ENCODE measurements at places on chromosomes 16 and 17. TPM values are rescaled to one million over a fixed set of nuclear protein-coding genes. Genes with fewer than 3 reads are reported as not detected.

PRR35 gene
- total RNA-seq, result not detected

CDR2 gene
- total RNA-seq, result 17.3 TPM

ITGAD gene
- not detected for total RNA-seq

RNFT1 gene
- 5.1 TPM for total RNA-seq

FA2H gene
- total RNA-seq, result not detected

WNT3 gene
- 4.1 TPM for total RNA-seq

KCNAB3 gene
- 1.8 TPM for total RNA-seq

KCNG4 gene
- total RNA-seq, result not detected

TBC1D26 gene
- not detected for total RNA-seq

SMIM36 gene
- not detected for total RNA-seq

TMEM98 gene
- total RNA-seq, result 23.8 TPM

C1QTNF1 gene
- 0.45 TPM for total RNA-seq

XYLT1 gene
- total RNA-seq, result 0.80 TPM

THRA gene
- 12.6 TPM for total RNA-seq

MTHFSD gene
- total RNA-seq, result 10.4 TPM

PRKCB gene
- not detected for total RNA-seq

GDE1 gene
- total RNA-seq, result 34.6 TPM

FOXF1 gene
- 0.10 TPM for total RNA-seq

FZD2 gene
- total RNA-seq, result 9.7 TPM

SERPINF2 gene
- 2.0 TPM for total RNA-seq

AIPL1 gene
- not detected for total RNA-seq

CLEC10A gene
- total RNA-seq, result not detected

LLGL2 gene
- not detected for total RNA-seq

ST6GALNAC2 gene
- not detected for total RNA-seq

HOXB1 gene
- total RNA-seq, result not detected

SOCS7 gene
- total RNA-seq, result 9.0 TPM

GLIS2 gene
- 2.8 TPM for total RNA-seq

RPGRIP1L gene
- 6.1 TPM for total RNA-seq

SULT1A2 gene
- total RNA-seq, result 1.0 TPM

TRIM72 gene
- total RNA-seq, result not detected

CES1 gene
- total RNA-seq, result 4.8 TPM

MARVELD3 gene
- 0.55 TPM for total RNA-seq

RASL10B gene
- 7.6 TPM for total RNA-seq

TPSG1 gene
- total RNA-seq, result not detected

ALG1 gene
- 42.9 TPM for total RNA-seq

KIF18B gene
- total RNA-seq, result 15.9 TPM

STAT5B gene
- total RNA-seq, result 18.1 TPM

HSD17B1 gene
- 0.59 TPM for total RNA-seq

RNF43 gene
- 0.14 TPM for total RNA-seq

LYZL6 gene
- not detected for total RNA-seq

NPB gene
- total RNA-seq, result 0.34 TPM

CCL13 gene
- not detected for total RNA-seq

All from HT1080 (cell line).